Stimulated activated effector memory CD8-positive, alpha-beta T cell treated with anti-CD3 and anti-CD28 coated beads, Interleukin-12 subunit alpha, Interleukin-12 subunit beta, amount 100 ng/mL, for 72 hours (primary cell): ENCODE measurements at places on chromosomes 4 and X.

GRCh38 chr4:129342819-129343408 is 247.0 kb downstream of the C4orf33 start:
- no peak for DNase-seq

- DNase-seq = no peak
These were observed 62.2 kb downstream of the PRKX start for GRCh38 chrX:3651277-3651676.

GRCh38 chr4:1061056-1061700 is 49.8 kb downstream of the FGFRL1 start:
- no peak for DNase-seq

DNA sequence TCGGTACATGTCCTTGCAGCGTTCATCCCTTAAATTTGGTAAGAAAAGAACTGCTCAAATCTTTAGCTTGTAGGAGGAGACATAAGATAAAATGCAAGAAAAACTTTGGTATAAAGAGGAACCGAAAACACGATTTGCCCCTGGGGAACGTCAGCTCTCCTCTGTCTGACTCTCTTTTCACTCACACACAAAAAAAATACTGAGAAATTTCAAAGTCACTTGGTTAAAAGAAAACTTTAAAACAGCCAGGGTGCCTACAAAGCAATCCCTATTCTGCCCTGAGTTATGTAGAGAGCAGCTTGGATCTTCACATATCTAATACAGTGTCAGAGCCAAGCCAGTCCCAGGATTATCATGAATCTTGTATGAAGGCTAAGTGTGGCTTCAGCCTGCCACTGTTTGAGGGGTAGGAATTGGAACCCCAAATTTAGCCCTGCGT is 248.5 kb upstream of the CXXC4 start:
- DNase-seq = no peak

DNA sequence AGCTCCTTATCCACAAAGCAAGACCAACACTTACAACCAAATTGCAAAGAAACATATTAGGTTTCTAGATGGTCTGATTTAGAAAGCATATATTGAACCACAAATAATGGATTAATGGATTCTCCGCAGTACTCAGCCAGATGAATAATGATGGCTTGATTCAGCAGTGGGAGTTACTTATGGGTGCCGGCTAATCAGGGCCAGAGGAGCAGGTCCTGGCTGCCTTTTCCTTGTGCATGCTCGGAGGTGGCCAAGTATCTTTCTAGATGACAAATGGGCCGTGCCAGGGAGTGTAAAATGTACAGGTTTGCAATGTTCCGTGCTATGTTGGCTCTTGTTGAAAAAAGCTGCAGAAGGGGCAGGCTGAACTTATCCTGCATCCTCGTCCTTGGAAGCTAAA is 70.2 kb downstream of the VCX3A start:
- DNase-seq = no peak

DNA sequence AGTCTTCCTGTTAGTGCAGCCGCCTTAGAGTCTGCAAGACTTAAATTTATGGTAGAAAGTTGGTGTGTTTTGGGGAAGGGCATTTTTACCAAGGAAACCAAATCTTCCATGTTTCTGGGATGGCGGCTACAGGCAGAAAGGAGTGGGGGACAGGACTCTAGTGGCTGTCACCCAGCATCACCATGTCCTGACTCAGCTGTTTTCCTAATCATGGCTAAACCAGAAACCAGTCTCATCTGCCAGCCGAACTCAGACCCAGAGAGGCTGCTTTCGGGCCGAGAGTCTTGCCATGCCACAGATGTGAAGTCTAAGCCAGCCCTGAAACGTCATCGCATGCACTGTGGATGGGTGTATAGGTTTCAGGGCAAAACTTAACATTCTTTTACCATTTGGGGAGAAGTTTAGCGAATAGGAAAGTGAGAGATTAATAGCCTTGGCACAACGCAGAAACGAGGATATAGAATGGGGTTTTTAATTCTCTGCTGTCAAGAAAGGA is 109.6 kb downstream of the ENPP6 start:
- DNase-seq = no peak

GRCh38 chrX:19990151-19990555 is 708 bp downstream of the BCLAF3 start:
- no peak for DNase-seq
